ENCODE measurements at places on chromosomes 7 and 10.

DNA sequence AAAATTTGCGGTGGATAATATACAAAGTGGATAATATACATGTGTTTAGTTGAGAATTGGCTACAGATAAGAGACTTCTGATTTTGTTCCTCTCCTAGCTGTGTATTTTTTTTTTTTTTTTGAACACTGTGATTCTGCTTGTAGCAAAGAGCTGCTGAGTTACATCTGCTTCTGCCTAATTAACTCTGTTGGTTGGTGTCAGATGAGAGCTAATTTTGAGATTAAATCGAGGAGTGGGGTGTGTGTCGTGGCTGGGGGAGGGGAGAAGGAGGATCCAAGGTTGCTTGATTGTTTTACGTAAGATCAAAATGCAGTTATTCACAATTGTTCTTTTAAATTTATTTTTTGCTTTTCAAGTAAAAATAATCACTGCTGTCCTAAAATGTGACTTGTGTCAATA lies 11.3 kb downstream of the KAT6B start:
- DNase-seq: no peak

DNA sequence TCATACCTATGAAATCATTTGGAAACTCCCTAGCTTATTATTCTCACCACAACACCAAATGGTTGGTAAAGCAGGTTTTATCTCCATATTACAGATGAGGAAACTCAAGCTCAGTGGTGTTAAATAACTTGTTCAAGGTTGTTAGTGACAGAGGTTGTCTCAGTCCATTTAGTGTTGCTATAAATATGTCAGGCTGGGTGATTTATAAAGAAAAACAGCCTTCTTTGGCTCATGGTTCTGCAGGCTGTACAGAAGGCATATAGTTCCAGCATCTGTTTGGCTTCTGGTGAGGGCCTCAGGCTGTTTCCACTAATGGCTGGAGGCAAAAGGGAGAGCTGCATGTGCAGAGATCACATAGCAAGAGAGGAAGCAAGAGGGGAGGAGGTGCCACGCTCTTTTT lies 96.6 kb downstream of the ZNF438 start:
- DNase-seq: no peak

DNA sequence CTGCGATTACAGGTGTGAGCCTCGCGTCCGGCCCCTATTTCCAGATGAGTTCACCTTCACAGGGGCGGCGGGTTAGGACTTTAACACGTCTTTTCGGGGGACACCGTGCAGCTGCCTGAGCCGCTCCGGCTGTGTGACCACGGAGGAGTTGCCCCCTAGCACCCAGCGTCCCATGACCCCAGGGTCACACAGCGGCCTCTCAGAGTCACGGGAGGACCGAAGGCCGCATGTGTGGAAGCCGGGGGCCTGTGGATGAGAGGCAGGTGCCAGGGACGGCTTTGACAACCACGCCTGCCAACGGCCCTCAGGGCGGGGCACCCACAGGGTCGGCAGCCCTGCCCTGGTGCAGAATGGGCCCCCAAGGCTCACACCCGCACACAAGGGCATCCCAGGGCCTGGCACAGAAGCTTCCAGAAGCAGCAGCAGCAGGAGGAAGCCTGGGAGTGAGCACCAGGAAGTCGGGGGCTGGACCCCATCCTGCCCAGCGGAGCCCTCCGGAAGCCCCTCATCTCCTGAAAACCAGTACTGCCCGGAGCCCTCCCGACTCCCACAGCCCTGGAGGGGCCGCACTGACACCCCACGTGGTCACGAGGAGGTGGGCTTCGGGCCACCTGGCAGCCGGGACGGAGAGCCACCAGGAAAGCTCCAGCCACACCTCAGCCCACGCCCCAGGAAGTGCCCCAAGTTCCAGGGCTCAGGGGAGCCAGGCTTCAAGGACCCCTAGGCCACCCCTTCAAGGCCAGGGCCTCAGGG lies 32.7 kb downstream of the ADAP1 start:
- DNase-seq: no peak

- DNase-seq: no peak
Observed at GRCh38 chr7:607938-608337, 88.3 kb upstream of the PDGFA start.

DNA sequence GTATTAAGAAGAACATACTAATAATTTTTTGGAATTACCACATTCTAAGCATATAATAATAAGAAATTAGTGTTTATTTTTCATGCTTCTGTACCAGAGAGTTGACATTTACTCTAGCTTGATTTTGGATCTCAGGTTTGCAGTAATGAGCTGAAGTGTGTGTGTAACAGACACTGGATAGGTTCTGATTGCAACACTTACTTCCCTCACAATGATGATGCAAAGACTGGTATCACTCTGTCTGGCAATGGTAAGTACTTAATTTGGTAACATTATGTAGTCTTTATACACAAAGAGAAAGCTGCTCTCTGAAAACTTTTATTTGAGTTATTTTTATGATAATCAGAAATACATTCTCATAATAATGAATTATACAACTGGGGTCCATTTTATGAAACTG lies 54.1 kb downstream of the SRI start:
- DNase-seq: no peak

DNA sequence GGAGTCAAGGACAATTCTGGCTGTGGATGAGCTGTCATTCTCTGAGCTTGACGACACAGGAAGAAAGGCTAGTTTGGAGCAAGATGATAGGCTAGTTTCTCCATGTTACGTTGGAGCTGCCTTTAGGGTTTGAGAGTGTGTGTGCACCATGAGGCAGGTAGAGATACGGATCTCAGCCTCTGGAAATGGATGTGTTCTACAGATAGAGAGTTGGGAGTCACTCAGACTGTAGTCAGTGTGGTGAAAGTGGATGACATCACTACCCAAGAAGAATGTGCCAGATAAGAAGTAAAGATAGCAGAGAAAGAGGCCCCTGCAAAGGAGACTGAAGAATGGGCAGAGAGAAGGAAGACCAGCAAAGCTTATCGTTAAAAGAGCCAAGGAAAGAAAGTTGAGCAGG lies 42.4 kb downstream of the PNLIPRP3 start:
- DNase-seq: no peak

DNA sequence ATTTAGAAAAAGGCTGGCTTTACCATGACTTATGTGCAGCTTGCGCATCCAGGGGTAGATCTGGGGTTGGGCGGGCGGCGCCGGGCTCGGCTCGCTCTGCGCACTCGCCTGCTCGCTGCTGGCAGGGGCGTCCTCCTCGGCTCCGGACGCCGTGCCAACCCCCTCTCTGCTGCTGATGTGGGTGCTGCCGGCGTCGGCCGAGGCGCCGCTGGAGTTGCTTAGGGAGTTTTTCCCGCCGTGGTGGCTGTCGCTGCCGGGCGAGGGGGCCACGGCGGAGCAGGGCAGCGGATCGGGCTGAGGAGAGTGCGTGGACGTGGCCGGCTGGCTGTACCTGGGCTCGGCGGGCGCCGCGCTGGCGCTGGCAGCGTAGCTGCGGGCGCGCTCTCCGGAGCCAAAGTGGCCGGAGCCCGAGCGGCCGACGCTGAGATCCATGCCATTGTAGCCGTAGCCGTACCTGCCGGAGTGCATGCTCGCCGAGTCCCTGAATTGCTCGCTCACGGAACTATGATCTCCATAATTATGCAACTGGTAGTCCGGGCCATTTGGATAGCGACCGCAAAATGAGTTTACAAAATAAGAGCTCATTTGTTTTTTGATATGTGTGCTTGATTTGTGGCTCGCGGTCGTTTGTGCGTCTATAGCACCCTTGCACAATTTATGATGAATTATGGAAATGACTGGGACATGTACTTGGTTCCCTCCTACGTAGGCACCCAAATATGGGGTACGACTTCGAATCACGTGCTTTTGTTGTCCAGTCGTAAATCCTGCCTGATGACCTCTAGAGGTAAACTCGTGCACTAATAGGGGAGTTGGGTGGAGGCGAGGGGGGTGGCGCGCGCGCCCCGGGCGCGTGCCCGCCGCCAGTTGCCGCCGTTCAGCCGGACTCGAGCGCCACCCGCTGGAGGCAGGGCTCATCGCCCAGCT lies at the start of gene HOXA5:
Gene HOXA5 (minus strand): TSS at position 659 of the 927 bp plus-strand sequence. CDS start 74 bp downstream, at position 585.
- no peak for DNase-seq

DNA sequence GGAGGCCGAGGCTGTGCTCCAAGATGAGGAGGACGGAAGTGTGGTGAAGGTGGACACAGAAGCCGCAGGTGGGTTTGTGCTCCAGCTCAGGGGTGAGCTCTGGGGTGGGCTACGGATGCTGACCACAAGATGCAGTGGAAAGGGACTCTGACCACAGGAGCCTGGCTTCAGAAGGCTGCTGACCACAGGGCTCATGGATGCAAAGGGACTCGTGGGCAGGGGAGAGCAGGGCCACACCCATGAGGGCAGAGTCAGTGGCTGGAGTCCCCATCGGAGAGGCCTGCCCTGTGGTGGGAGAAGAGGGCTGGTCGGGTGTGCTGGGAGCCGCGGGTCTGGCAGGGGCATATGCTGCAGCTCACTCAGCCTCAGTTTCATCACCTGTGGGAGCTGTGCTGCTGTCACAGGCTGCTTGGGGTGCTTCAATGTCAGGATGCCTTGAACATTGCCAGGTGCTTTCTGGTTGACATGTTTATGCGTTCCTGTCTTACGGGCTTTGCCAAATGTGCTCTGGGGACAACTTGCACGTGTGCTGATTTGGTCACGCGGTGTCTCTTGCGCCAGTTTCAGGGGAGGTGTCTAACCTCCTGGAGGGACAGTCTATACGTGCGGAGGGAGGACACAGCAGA lies 13.7 kb downstream of the SCART1 start:
- DNase-seq: no peak

GRCh38 chr10:91980319-91980718 lies 56.7 kb downstream of the BTAF1 start:
- no peak for DNase-seq
